ENCODE measurements at places on chromosomes 2 and 18.

GRCh38 chr2:141871913-141872634, 258.7 kb downstream of the LRP1B start:
- DNase-seq, result no peak

GRCh38 chr18:36828157-36828629, 609 bp downstream of the TPGS2 start:
- DNase-seq, result peak; percentile 63

- no peak for DNase-seq
These were observed 44.9 kb downstream of the APLF start for GRCh38 chr2:68512326-68512725.

- no peak for DNase-seq
These were observed 54.2 kb upstream of the FRZB start for GRCh38 chr2:182920631-182921056.

DNA sequence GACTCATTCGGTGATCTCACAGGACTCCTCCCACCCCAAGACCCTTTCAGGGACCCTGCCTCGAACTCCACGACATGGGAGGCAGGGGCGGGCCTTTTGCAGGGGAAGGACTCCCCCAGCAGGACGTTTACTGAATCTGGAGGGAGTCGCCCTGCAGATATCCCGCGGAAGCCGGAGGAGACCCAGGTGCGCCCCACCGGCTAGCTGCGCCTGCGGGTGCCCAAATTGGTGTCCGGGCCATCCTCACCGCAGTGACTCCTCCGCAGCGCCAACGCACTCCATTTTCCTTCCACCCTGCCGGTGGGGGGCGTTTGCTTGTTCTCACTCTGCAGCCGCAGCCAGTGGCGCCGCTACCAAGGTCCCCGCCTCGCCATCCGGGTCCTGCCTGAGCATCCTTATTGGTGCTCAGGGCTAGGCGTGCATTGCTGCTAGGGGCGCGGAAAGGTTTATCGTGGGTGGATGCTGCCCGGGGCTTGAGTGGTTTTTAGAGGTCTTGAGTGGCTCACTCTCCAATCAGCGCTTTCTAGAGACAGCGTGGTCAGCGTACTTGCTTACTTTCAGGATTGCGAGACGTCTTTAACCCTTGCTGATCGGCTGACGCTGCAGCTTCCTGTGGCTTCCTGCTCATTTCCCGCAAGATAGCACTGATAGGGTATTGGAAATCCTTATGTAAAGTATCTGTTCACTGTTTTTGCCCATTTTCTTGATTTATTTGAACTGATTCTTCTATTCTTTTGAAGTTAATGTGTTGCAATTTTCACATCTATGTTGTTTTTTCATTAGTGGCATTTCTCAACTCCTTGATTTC, 81.4 kb downstream of the BIN1 start:
- DNase-seq, result peak; percentile 77

DNA sequence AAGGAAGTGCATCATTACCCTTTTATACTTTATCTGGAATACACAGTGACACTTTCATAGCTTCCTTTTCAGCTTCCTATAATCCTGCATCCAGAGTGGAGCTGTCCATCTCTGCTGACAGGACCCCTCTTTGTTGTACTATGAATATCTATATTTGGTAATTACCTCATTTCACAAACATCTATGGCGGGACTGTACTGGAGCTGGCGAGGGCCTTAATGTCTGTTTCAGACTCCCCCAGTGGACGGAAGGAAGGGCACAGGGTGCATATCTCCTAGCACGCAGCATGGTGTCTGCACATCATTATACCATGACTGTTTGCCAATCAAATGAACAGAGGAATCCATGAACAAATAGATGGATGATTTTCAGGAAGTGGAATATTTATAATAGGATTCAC, 142.3 kb downstream of the SOX11 start:
- no peak for DNase-seq

DNA sequence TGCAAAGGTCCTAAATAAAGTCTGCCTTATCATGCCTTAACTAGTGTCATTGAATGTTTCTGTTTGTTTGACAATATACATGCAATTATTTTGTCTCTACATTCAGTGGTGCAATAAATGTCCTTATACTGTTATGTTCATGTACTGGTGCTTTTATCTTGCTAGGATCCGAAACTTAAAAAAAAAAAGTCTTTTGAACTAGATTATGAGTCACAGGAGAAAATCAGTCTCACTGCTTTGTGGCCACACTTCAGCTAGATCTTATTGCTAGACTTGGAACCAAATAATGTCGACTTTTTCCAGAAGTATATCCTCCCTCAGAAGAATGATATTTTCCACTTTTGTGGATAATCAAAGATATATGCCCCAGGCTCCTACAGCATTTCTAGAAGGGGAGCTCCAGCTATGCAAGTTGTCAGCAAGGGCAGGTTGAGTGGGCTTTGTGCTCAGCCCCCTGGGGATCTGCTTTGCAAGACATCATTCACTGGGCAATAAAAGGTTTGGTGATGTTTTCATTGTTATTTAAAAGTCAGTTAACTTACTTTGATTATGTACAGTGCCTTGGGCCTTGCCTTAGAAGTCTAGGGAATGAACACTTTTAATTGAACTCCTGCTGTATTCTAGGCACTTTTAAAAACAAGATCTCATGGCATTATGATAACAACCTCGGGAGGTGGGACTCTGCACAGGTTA, 157.1 kb upstream of the LRRTM1 start:
- no peak for DNase-seq

- DNase-seq, result peak; percentile 84
These were observed 48.4 kb downstream of the TMEFF2 start for GRCh38 chr2:192146069-192147015.

All from fibroblast of skin of right quadriceps (primary cell).